Activated CD8-positive, alpha-beta T cell treated with anti-CD3 and anti-CD28 coated beads for 36 hours (primary cell): ENCODE measurements at places on chromosomes 2 and 18.

DNA sequence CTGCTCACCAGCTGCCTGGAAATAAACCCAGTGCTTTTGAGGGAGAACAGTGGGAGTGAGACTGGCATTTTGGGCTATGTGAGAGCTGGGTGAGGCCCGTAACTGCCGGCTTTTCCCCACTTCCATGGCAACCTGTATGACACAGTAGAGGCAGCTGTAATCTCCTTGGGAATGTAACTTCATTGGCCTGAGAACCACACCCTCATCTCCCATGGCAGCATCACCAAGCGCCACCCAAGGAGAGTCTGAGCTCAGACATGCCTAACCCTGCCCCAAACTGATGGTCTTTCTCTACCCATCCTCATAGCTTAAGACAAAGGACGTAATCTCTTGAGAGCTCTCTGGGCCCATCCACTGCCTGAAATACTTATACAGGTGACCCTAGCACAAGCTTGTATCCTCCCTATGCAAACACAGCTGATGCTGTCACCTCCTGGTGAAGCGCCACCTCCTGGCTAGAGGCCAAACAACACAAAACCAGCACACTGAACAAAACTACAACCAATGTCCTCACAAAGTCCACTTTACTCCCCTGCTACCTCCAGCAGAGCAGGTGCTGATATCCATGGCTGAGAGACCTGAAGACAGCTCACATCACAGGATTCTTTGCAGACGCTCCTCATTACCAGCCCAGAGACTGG, 763.4 kb upstream of the NRXN1 start:
- DNase-seq = peak; percentile 2

DNA sequence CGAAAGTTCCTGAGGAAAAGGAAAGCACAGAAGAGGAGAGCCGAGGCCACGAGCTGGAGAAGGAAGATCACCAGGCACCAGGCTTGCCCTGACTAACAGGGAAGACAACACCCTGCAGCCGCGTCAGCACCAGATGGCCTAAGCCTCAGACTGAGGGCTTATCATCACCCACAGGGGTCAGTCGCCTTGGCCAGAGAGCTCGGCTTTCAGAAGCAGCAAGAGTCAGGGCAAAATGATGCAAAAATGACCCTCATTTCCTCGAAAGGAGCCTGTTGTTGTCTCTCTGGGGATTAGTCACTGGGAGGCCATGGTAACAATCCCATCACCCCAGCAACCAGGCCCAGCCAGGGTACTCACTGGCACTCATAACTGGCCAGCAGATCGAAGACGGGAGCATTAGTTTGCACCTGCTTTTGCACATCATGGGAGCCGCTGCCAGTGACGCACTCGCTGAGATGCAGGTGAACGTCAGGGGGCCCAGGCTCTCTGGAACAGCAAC, 42.7 kb upstream of the ZFP36L2 start:
- no peak for DNase-seq

- no peak for DNase-seq
Measured at GRCh38 chr2:173424886-173425285, 70.2 kb downstream of the CDCA7 start.

DNA sequence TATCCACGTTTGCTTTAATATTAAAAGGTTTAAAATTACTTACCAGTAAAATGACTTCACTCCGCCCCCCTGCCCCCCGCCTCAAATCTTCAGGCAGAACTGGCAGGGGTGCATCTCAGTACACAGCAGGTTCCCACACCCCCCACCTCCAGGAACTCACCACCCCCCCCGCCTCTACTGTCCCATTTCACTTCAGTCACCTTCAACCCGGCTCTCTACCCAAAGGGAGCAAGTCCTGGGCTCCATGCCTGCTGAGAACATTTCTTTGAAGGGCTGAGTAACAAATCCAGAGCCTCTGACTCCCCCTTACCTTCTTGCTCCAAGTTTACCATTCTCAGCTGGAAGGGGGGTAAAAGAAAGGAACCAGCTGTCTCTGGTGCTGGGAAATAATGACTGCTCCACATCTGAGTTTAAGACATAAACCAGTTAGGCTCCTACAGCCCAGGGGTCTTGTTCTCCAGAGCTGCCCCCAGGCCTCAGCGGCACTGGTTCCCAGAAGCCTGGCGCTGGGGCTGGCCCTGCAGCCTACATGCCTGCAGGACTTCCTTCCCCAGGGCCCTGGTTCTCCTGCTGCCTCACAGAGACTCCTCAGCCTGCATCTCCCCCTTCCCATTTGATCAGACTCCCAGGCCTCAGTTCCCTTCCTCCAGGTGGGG, 42.8 kb downstream of the DNMT3A start:
- DNase-seq = no peak

GRCh38 chr2:37641582-37642171, 29.8 kb downstream of the CDC42EP3 start:
- DNase-seq = no peak

DNA sequence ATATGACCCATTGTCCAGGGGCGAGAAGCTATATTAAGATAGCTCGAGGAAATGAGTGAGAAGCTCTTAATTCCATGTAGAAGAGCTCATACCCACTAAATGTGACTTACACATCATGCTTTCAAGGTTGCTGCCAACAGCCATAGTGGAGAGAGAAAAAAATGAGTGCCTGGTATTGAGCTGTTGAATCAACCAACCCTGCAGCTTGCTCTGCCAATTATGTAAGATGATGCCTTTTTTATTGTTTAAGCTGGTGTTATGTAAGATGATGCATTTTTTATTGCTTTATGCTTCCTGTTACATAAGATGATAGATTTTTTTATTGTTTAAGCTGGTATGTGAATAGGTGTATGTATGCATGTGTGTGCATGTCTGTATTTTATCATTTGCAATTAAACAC, 228.2 kb downstream of the CCDC178 start:
- DNase-seq = no peak

- no peak for DNase-seq
Measured at GRCh38 chr2:202040079-202040844, 6.6 kb downstream of the FZD7 start.

- no peak for DNase-seq
Measured at GRCh38 chr2:168662651-168663208, 139.7 kb upstream of the NOSTRIN start.

DNA sequence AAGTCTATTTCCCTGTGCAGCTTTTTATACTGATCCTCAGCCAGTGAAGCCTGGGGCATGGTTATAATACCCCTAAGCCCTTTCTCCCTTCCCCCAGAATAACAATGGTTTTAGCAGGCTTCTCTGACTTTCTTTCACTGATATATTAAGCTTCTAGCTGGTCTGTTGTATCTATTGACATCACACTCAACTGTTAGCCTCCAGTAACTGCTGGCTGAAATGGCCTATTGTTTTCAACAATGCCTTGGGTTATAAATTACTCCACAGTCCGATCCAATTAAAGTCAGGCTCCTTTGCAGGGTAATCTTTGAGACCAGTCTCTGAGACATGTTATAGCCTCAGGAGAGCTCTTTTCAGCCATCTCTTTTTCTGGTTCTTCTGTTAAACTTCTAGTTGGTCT, 2.9 kb upstream of the SLC9A4 start:
- DNase-seq = no peak

DNA sequence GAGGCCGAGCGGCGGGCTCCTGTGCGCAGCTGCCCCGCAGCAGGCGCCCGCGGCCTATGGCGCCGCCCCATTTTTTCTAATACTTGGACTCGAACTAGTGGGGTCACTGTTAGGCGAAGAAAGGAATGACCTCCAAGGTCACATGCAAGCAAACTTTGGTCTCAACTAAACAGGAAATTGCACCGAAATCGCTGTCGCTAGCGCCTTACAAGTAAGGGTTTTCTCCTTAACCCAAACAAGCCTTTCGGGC, 339 bp downstream of the ACAA2 start:
- no peak for DNase-seq

GRCh38 chr2:235271936-235272335, 221.9 kb upstream of the AGAP1 start:
- DNase-seq = no peak

DNA sequence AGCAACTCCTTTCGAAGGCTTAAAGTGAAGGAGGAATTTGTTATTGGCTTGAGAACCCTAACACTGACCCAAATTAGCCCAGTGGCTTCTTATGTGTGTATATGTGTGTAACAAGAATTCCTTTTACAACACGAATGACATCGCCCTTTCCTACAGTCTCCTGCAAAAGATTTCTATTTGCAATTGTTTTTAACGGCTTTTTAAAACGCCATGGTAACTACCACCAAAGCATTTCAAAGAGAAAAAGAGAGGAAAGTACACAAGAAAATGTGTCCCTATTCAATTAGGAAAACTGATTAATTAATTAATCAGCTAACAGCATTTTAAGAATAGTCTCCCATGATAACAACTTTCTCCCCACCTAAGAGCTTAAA, 58.1 kb downstream of the PAX3 start:
- DNase-seq = no peak

- peak; percentile 84 for DNase-seq
Measured at GRCh38 chr2:37585982-37586621, 85.3 kb downstream of the CDC42EP3 start.

DNA sequence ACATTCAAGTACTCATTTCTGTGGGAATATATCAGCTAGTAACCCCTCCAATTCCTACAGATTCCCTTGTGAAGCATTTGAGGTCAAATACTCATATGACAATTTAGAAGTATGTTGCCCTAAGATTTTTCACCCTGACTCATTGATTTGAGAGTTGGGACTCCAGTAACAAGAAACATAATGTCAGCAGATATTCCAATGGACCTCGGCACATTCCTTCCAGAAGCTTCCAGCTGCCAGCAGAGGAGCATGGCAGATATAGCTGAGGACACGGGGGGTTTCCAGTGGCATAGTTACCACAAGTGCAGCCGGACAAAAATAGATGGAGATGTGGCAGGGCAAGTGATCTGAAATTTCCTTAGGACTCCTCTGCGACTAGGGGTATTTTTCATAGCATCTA, 101.9 kb upstream of the ARHGAP28 start:
- no peak for DNase-seq

DNA sequence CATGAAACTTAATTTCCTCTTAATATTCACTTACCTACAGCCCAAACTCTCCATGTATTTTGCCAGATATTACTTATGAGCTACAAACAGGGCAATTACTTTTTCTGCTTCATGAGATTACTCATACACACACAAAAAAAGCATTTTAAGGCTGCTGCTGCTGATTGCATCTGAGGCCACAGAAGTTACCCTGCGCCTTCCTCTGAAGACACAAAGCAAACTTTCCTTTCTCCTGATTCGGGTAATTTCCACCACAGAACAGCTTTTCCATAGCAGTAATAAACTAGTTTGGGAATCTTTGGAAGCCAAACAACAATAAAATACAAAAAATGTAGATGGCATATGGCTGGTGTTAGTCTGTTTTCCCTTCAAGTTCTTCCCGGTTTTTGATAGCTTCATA, 6.2 kb downstream of the TTC32 start:
- DNase-seq = no peak
